ENCODE measurements at places on chromosomes 4 and X.
A peak's percentile ranks its signal among the peaks of the same experiment; 100 is the strongest.

GRCh38 chr4:80007745-80008149 lies 65.3 kb downstream of the ANTXR2 start:
- DNase-seq, result peak; percentile 45

- no peak for DNase-seq
These were observed 46.2 kb downstream of the SEPTIN11 start for GRCh38 chr4:76995776-76996175.

DNA sequence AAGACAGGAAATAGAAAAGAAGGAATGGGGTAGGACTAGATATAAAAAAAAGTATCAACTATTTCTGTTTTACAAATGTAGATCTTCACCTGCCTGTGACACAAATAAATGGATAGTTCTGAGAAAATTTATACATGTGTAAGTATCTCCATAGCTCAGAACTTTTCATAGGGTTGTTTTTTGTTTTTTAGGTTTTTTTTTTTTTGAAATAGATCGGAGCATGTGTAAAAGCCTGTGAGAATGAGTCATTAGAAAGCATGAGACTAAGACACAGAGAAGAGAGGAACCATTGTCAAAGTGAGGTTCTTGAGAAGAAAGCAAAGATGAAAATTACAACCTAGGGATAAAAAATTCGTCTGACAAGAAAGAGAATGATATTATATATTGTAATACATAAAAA lies 481.6 kb downstream of the PABPC4L start:
- DNase-seq, result no peak

- no peak for DNase-seq
These were observed 38.0 kb upstream of the CRMP1 start for GRCh38 chr4:5930876-5931275.

GRCh38 chr4:138706201-138706600 lies 309.4 kb upstream of the NOCT start:
- no peak for DNase-seq
